ENCODE measurements at places on chromosomes 7 and 10.

DNA sequence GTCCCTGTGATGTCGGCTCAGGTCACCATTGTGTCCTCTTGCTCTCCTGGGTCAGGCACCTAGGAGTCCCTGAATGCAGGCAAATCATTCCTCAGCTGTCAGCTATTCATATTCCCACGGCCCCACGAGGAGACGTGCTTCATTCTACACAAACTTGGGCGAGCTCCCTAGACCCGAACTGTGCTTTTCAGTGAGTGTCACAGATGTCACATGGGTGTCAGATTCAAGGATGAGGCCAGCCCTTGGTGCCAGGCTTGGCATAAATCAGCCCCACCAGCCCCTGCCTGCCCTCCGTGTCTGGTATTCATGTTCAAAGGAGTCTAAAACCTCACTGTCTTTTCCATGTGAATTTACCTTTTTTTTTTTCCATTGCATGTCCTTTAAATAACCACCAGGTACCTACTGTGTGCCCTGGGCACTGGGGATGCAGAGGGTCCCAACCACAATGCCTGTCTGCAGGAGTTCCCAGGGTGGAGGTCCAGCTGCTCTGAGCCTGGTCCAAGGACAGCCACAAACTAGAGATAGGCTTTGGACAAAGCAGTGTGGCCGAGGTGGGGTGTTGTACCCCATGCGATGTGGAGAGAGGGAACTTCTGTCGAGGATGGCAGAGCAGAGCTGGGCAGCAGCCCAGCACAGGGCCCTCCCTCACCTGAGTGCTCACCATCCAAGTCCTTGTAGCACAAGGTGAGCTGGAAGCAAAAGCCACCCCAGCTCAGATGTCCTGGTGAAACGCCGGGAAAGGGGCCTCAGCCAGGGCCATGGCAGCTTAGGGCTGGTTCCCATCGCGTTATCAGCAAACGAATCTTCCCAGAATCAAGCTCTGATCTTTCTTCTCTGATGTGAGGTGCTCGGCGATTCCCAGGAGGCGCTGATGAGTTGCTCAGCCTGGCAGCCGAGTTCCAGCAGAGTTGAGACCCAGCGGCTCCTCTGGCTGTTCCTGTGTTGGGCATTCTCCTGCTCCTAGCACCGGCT is 611.9 kb downstream of the PTPRN2 start:
- DNase-seq: no peak

DNA sequence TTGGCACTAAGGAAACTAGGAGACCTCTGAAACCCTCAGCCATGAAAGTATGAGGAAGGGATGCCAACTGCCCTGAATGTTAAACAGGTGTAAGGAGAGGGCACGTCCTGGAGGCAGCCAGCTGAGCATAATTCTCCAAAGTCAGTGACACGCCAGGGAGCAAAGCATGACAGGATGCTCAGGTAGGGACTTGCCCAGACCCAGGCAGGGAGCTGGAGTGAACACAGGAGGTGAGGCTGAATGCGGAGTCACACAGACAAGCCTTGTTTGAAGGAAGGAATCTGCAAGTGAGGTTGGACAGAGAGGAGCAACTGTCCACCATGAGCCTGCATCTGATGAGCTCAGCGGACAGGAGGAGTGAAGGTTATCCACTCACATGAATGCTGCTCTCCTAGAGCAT is 41.5 kb downstream of the KLRG2 start:
- no peak for DNase-seq

DNA sequence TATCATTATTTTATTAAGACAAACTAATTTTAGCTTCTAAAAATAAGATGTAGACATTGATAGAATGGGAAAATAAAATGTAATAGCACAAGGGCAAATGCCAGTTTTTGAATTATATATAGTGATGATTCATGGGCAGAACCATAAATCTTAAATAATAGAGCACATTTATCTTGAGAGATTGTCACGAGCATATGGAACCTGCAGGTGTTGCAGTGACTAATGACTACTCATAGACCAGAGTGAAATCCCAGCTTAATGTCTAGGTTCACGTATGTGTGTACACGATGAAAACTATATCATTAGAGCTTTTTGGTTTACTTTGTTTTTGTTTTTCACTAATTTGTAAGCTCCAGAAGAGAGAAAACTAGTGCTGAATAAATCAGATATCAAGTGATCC is 150.2 kb upstream of the CACNA2D1 start:
- DNase-seq: no peak

DNA sequence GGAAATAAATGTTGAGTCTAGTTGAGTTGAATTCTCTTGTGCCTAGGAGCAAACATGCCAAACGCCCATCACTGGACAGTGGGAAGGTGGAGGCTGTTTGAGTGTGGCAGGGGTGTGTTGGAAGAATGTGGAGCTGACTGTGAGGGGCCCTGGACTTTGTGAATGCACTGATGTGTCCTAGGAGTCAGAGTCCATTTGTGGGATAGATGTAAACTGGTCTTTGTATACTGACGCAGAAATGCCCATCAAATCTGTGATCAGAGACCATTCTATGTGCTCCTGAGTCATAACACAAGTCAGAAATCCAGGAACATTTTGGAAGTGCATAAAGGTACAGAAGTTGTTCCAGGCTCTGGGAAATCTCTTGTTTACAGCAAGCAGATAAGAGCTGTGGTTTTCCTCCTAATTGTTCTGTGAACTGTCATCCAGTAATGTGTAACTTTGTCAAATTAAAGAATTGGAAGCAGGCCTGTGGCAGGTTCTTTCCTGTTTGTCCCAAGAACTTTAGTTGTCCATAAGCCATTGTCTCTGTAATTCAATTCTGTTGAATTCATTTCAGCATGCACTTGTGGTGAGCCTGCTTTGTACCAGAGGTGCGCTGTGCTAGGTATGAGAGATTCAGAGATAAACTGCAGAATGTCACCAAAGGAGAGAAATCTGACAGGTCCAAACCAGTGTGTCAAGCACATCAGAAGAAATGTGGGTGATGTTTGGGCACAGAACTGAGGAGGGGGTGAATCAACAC is 7.6 kb downstream of the PRXL2A start:
- no peak for DNase-seq

GRCh38 chr10:95814011-95814727 is 58.2 kb downstream of the ENTPD1 start:
- peak; percentile 59 for DNase-seq

- no peak for DNase-seq
Measured at GRCh38 chr7:123828805-123829204, 16.2 kb upstream of the HYAL4 start.

GRCh38 chr7:34298492-34299013 is 359.5 kb upstream of the NPSR1 start:
- no peak for DNase-seq

GRCh38 chr10:25627606-25628005 is 306.4 kb upstream of the MYO3A start:
- DNase-seq: no peak

DNA sequence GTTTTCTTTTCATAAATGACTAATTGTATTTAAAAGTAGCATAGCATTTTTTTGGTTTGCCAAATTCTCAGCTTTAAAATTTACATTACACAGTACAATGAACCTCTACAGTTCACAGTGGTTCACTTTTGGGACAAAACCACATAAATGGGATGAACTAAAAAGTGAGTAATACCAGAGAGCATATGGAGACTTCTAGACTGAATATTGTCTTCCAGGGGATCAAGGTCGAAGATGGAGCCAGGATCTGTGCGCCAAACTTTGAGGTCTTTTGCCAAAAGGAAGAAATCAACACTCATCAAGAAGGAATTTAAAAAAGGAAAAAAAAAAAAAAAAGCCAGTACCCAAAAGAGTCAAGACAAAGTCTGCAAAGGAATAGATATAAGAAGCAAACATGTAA is 87.5 kb downstream of the NEBL start:
- no peak for DNase-seq
